DMS 273 treated with DMSO at 0.1 percent for 48 hours (cell line): ENCODE measurements at places on chromosomes 2 and 18.

GRCh38 chr18:23690505-23691068 is 1.3 kb downstream of the LAMA3 start:
- no peak for DNase-seq

- DNase-seq: no peak
Observed at GRCh38 chr2:15844211-15844801, 96.0 kb upstream of the MYCN start.

DNA sequence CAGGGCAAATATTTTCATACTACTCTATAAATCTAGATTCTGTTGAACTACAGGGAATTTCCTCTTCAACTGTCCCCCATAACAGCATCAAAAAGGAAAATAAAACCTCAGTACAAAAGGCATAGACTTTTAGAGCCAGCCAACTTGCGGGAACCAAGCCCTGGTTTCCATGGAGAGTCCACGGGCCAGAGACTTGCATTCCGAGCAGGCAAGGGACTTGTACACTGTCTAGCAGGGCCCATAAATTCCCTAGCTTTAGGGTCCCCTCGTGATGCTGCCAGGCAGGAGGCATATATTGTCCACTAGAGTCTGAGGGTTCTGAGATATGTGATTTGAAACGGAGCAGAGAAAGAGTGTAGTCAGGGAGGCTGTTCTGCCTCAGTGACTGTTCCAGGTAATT is 153.1 kb upstream of the SLC14A2 start:
- DNase-seq: no peak

GRCh38 chr2:229438430-229439159 is 167.5 kb upstream of the PID1 start:
- DNase-seq: no peak

- DNase-seq: no peak
Observed at GRCh38 chr2:209424199-209424701, 403 bp downstream of the MAP2 start.

GRCh38 chr2:102929721-102930120 is 167.9 kb downstream of the TMEM182 start:
- no peak for DNase-seq

- no peak for DNase-seq
Observed at GRCh38 chr2:46695283-46695682, 215.9 kb downstream of the TMEM247 start.

DNA sequence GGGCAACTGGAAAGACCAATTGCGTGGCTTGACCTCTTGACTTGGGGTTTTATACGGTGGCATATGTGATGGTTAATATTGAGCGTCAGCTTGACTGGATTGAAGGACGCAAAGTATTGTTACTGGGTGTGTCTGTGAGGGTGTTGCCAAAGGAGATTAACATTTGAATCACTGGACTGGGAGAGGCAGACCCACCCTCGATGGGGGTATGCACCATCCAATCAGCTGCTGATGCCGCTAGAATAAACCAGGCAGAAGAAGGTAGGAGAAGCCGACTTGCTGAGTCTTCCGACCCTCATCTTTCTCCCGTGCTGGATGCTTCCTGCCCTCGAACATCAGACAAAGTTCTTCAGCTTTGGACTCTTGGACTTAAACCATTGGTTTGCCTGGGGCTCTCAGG is 34.2 kb upstream of the YPEL5 start:
- no peak for DNase-seq

- no peak for DNase-seq
Observed at GRCh38 chr18:46408334-46408987, 248.6 kb downstream of the LOXHD1 start.

DNA sequence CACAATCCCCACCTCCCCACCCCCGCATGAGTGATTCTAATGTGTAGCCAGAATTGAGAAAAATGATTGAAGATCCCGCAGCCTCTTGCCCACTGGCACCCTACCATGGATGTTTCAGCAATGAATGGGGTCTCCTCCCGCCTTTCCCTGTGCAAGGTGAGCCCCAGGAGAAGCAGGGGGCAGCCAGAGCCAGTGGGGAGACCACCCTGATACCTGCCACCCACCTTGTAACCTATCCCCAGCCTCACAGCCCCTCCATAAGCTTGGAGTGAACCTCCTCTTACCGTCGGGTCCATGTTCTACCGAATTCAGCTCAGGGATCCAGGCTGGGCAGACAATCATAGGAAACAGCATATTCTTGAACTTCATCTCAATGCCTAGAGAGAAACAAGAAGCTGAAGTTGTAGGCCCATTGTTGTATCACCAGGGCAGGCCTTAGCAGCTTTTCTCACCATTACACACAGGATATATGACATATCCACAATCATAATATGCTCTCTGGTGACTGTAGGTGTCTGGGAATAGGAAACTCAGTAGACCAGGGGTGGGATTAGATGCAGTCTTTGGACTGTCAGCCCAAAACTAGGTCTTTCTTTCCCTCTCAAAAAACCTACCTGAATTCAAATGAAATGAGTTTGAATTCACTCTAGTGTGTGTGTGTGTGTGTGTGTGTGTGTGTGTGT is 30.9 kb downstream of the XDH start:
- no peak for DNase-seq

DNA sequence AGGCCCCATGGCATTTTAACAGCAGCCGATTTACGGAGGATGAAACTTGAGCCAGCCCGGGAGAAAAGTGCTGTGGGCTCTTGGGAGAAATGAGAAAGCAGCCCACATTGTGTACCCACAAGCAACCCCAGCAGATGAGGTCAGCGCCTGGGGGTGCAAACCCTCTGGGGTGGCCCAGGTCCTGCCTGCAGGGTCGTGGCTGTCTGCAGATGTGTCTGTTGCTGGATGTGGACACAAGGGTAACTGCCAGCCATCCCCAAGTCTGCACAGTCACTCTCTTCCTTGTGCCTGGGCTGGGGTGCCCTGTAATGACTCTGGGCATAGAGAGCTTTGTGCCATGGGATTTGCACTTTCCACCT is 170.8 kb downstream of the PRKCE start:
- DNase-seq: no peak

DNA sequence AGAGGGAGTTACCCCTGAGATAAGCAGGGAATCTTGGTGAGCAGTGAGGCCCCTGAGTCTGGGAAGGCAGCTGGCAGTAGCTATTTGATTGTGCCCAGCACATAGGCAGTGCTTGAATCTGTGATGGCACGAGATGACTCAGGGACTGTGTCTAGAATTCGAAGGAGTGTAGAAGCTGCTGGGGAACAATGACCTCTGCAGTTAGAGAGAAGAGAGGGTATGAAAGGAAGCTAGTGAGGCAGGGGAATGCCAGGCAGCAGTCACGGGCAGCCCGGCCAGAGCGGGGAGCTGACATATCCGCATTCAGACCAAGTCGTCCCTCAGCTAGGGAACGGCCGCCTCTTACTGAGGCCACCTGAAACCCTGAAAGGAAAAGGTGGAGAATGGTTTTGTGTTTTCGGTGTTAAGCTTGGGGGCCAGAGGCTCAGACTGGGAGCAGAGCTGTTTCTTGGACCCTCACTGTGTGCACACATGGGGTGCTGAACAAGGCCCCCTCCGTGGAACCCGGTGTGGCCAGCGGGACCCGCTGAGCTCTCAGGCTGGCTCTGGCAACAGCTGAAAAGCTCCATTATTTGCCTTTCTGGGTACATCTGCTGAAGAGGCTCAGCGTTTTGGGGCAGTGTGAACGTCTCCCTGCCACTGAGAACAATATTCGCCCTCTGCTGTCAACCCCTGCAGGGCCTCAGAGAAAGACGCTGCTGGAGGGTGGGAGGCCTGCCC is 32.9 kb downstream of the ARHGEF4 start:
- DNase-seq: no peak
